ENCODE measurements at places on chromosomes 5 and 9. TPM values are rescaled to one million over a fixed set of nuclear protein-coding genes. Genes with fewer than 3 reads are reported as not detected.

The IFNK gene
- not detected for polyA plus RNA-seq

The HSD17B3 gene
- not detected for polyA plus RNA-seq

The GPR151 gene
- polyA plus RNA-seq = not detected

The RLN2 gene
- polyA plus RNA-seq = 5.5 TPM

The OR13D1 gene
- polyA plus RNA-seq = not detected

The JAKMIP2 gene
- 1.7 TPM for polyA plus RNA-seq

The UNC13B gene
- not detected for polyA plus RNA-seq
